ENCODE measurements at places on chromosomes 16 and 17. TPM values are rescaled to one million over a fixed set of nuclear protein-coding genes. Genes with fewer than 3 reads are reported as not detected.

Gene HID1
- 5.9 TPM for total RNA-seq

Gene PIK3R5
- 3.3 TPM for total RNA-seq

Gene AOC3
- total RNA-seq = 8.6 TPM

Gene TBC1D3C
- total RNA-seq = 0.18 TPM

Gene SLC38A8
- total RNA-seq = not detected

Gene CDH3
- total RNA-seq = 0.33 TPM

Gene SAP30BP
- 31.6 TPM for total RNA-seq

Data from left lobe of liver (tissue), 2 donors.